ENCODE measurements at places on chromosomes 16 and 17.

DNA sequence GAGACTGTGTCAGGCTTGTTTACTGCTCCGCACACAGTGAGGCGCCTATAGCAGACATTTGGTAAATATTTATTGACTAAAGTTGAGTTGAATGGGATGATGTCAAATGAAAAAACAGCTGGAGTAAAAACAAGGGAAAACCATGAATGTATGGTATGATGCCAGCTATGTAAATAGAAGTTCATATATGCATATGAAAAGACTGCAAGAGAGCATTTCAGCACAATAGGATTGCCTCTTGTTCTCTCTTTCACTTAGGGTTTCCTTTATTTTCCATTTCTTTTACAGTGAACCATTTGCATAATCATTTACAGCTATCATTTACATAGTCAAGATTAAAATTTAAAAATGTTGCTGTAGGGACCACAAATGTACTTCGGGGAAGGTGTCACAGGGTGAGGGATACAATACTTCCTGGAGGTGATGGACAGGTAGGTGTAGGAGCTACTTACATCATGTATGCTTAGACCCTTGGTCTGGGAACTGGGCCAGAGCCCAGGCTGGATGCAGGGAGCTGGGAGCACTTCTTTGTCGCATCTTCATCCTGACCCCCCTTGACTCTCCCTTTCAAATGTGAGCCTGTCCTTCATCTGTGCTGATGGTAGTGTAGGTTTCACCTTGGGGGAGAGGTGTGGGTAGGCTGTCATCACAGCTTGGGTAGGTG, 113.3 kb downstream of the UTP18 start:
- DNase-seq, result no peak

DNA sequence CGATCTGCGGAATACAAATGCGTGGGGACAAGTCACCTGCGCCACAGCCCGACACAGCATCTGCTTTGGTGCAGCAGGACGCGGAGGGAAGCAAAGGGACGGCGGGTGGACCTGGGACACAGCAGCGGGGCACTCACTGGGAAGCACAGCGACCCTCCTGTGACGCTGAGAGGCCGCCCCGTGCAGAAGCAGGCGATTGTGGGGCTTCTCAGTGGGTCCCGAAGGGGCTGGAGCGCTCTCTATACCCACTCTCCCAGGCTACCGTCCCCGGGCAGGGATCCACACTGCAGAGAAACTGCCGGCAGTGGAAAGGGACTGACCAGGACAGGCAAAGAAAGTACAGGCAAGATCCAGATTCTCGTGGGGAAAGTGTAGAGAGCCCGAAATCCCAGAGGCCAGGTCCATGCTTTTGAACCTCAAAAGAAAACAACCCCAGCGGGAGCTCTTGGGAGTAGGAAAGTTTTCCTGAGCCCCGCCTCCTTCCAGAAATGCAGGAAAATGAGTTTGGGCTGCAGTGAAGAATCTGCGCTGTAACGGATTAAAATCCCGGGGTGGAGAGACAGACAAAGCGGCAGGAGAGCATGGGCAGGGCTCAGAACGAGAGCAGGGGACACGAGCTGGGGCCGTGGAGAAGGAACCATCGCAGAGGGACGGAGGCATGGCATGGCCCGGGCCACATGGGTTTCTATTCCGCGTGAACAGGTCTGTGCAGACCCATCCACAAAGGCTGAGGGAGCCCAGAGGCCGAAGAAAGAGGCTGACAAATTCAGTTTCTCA, 12.7 kb downstream of the COX4I1 start:
- no peak for DNase-seq

- DNase-seq, result no peak
These were observed 71.9 kb upstream of the GAS7 start for GRCh38 chr17:10270258-10270657.

GRCh38 chr16:87864331-87864989, 4.8 kb downstream of the SLC7A5 start:
- DNase-seq, result no peak

DNA sequence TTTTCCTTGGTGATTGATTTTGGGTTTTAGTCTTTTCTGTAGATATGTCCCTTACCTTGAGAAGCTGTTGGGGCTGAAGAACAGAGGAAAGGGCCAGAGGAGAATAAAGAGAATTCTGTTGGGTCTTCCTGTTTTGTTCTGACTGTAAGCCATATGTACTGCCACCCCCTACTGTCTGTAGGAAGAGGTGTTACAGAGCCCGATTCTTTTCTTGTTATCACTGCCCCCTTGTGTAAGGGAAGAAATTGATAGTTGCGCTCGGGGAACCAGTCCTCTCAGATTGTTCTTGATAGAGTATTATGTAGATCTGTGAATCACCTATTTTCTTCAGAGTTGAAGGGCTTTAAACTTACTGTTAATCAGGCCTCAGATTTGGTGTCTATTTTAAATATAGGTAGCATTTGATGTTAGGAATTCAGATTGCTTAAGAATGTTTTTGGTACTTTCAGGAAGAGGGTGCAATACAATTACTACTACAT, 2.4 kb downstream of the TANC2 start:
- peak; percentile 90 for DNase-seq

GRCh38 chr16:53768593-53768992, 64.6 kb downstream of the FTO start:
- peak; percentile 82 for DNase-seq

DNA sequence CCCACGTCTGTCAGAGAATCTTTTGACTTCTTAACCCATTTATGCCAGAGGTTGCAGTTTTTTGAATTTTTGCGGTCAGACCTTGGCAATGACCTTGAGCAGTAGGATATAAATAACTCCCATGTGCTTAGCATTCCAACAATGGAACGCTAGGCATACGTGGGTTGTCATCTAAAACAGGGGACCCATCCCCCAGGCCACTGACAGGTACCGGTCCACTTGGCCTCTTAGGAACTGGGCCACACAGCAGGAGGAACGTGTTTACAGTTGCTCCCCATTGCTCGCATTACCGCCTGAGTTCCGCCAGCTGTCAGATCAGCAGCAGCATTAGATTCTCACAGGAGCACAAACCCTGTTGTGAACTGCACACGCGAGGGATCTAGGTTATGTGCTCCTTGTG, 76.8 kb upstream of the LGALS9 start:
- DNase-seq, result no peak

DNA sequence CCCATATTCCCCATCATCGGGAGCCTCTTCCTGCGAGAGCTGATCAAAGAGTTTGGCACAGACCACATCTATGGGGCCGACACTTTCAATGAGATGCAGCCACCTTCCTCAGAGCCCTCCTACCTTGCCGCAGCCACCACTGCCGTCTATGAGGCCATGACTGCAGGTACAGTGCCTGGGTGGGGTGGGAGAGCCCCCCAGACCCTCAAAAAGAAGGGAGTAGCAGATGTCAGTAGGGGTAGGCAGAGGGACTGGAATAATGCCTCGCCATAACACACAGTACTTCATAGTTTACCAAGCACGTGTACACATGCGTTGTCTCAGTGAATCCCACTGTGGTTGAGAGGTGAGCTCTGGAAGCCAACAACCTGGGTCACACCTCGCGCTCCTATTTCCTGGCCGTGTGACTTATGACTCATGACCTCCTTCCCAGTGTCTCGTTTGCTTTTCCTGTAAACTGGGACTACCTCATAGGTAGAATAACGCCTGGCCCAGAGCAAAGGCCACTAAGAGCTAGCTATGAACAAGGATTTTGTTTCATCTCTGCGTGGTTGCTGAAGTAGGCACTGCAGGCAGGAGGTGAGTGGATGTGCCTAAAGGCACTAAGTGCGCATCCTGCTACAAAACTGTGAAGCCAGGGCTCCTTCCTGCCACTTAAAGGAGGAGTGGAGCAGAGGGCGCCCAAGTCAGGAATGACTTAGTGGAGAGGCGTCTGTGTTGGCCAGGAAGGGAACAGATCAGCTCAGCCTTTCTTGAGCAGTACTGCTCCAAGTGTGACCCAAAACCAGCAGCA, 5.2 kb downstream of the NAGLU start:
- DNase-seq, result peak; percentile 63

- DNase-seq, result no peak
These were observed 11.5 kb downstream of the APPBP2 start for GRCh38 chr17:60514500-60514899.

DNA sequence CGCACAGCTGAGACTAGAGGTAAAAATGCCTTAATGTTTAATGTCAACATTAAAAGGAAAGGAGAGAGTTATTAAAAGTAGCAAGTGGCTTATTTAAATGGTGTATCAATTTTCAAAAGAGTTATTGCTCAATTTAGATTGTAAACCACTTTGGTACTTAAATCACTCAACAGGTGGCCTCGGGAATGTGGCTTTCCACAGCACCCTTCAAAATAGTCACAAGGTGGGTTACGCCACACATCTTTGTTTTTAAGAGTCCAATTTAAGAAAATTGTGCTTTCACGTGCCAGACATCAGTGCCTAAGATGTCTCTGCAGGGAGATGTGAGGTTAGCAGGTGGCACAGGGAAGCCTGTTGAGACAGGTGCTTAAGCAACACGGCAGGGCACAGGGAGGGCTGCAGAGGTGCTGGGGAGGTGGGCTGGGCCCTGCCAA, 27.5 kb upstream of the ADCY7 start:
- DNase-seq, result no peak

DNA sequence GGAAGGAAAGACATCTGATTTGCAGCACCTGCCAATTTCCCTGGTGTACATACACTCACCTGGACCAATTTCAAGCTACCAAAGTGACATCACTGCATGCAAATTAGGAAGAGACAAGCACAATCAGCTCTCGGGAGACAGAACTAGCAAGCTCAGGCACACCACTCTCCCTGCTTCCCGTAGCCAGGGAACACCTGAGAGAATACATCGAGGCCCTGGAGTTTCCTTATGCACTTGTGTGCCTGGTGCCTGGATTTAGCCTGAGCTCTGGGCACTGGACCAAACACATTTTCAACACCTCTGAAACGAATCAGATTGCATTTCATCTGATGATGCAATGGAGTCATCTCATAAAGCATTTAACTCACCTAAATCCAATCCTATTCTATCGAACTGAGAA, 110.5 kb downstream of the HS3ST2 start:
- DNase-seq, result no peak

- DNase-seq, result peak; percentile 51
These were observed 30.0 kb downstream of the TBC1D16 start for GRCh38 chr17:80005360-80006338.
